Caudate nucleus (tissue), 63 donors: ENCODE measurements at places on chromosomes 6 and 20.

GRCh38 chr6:4280707-4281106, 145.3 kb upstream of the ECI2 start:
- DNase-seq, result no peak

GRCh38 chr20:8853805-8854338, 215.0 kb upstream of the PLCB4 start:
- no peak for DNase-seq

- DNase-seq, result no peak
These were observed 301.4 kb upstream of the TBX18 start for GRCh38 chr6:85065831-85066230.

GRCh38 chr6:119043783-119044182, 34.7 kb downstream of the FAM184A start:
- no peak for DNase-seq

- DNase-seq, result no peak
These were observed 99.0 kb downstream of the CAP2 start for GRCh38 chr6:17492350-17492749.

DNA sequence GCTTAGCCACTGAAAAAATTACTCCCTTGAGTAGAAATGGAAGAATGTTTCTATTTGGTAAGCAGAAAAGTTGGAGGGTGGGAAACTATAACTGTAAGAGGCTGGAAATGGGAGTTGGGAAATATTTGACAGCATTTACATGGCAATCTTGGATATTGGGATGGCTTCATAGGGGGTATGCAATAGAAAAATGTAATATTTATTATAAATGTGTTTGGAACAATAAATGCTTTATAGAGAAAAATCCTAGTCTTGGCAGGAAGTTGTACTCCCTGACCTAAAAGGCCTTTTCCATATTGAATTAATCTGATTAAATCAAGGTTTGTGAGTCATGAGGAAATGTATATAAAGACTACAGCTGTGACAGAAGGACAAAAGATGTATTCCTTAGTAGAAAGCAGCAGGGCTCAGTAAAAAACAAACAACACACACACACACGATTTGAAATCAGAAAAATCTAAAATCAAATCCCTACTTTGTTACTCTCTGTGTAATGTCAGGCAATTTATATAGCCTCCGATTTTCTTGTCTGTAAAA, 272.3 kb downstream of the CD109 start:
- no peak for DNase-seq

GRCh38 chr6:18674346-18674745, 287.2 kb downstream of the RNF144B start:
- DNase-seq, result no peak

DNA sequence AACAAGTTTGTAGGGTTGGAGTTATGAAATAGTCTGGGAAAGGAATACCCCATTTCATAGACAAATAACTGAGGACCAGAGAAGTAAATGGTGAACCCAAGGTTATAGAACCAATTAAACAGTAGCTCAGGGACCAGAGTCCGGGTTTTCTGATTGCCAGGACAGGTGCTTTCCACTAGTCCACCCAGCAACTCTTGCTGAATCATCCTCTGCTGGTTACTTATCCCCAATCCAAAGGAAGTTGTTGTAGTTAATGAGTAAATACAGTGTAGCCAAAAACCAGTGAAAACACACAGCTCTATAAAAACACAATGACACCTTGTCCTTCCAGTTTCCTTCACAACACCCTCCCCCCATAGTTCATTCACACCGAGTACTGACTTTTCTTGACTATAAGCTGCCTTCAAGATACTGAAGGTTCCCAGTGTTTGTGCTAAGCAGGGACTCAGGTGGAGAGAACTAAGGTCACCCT, 766 bp upstream of the TINAG start:
- no peak for DNase-seq

- DNase-seq, result no peak
These were observed 115.3 kb upstream of the EDN1 start for GRCh38 chr6:12174878-12175277.

DNA sequence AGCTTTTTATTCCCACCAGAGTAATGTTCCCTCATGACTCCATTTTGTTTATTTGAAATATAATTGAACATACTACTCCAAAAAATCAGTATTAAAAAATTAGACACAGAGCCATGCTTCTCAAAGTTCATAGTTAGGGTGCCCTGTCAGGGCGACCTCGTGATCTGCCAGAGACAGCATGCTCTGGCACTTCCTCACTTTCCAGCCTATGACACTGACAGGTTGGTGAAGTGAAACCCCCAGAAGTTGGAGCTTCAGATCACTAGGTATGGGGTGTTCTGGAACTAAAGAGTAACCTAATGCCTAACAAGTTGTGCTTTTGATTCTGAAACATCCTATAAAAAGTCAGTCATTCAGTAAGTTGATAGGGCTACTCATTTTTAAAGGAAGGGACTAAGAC, 93.0 kb downstream of the TBC1D7 start:
- DNase-seq, result no peak

DNA sequence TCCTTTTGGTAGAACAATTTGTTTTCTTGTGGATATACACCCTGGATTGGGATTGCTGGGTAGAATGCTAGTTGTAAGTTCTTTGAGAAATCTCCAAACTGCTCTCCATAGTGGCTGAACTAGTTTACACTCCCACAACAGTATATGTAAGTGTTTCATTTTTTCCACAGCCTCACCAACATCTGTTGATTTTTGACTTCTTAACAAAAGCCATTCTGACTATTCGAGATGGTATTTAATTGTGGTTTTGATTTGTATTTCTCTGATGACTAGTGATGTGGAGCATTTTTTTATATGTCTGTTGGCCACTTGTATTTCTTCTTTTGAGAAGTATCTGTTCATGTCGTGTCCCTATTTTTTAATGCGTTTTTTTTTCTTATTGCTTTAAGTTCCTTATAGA, 444.1 kb downstream of the CBLN4 start:
- no peak for DNase-seq

DNA sequence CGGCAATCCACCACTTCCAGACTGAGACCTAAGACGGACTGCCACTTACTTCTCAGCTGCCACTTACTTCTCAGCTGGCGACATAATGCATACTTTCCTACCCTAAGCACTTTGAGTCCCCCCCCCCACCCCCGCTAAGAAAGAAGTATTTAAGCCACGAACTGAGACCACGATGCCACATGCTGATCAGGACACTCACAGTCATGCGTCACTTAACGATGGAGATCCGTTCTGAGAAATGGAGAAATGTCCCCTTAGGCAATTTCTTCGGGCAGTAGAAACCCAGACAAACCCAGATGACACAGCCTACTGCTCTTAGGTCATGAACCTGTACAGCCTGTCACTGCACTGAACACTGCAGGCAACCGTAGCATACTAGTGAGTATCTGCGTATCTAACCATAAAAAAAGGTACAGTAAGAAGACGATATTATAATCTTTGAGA, 690 bp downstream of the IFNGR1 start:
- DNase-seq, result no peak

GRCh38 chr6:166500246-166500645, 86.2 kb downstream of the RAMACL start:
- peak; percentile 52 for DNase-seq

DNA sequence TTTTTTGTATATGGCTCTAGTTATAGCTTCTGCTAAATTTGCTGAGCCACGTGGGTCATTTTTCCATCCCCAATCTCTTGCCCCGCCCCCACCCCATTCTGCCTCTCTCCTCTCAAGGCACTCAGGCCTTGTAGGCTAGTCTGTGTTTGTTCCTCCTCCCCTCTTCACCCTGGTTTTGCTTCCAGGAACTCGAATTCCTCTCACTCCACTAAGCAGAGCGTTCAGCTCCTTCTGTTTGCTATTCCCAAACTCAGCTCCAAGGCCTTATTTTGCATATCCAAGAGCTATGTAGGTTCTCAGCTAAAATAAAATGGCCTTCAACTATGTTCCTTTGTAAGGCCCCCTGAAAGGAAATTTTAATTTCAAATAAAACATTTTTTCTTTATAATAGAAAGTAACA, 1293.7 kb downstream of the EPHA7 start:
- no peak for DNase-seq

GRCh38 chr20:23142162-23143050, 56.3 kb upstream of the CD93 start:
- no peak for DNase-seq

DNA sequence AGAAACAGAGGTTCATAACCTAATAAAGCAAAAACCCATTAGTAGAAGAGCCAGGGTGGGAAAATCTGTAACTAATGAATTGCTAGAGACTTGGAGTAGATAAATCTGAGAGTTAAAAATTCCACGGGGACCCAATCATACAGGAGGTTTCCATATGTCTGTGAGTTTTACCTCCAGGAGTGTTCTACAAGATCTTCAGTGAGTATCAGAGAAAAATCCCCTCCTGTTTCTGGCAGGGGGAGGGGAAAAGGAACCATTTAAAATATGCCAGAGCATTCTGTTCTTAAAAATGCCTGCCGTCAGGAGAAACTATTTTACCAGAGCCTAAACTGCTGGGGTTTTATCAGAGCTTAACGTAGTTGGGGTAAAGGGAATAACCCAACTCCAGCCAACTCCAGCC, 54.0 kb upstream of the PLN start:
- no peak for DNase-seq

DNA sequence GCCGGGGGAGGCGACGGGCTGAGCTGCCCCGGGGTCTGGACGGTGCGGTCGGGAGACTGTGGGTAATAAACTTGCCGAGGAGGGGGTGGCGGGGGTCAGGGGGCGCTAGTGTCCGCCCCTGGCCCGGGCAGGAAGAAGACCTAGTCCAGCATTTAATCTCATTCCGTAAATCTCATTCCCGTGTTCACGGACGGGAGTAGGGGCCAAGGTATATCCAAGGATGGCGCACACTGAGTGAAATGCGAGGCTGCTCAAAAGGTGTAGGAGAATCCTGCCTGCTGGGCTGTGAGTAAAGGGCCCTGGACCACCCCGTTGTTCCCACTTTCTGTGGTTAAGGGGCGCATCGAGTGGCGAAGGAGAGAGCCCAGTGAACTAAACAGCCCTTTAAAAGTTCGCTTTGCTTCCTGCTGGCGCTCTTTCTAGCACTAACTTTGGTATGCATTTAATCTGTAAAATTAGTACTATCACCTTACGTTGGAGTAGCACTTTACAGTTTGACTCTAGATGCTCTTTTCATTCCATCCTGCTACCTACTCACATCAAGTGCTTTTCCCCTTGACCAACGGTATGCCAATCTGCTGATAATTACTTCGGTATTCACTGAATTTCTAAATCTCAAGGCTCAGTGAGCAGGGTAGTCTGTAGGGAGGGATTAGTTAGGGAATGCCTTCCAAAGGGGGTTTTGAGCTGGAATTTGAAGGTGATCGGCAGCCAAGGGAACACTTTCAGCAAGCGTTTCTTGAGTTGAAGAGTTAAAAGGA, 730 bp downstream of the PARD6B start:
- no peak for DNase-seq

DNA sequence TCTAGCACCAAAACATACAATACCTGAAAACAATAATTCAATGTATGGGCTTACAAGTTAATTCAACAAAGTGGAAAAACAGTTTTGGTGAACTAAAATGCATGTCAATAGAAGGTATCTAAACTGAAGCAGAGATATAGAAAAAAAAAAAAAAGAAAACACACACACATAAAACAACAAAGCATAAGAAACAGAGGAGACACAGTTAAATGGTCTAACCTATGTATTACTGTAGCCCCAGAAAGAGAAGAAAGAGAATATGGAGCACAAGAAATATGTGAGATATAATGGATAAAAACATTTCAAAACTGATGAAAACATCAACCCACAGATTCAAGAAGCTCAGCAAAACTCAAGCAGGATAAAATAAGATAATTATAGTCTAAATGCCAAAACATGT, 118.7 kb downstream of the MAP3K5 start:
- no peak for DNase-seq

GRCh38 chr6:159608961-159609651, 83.9 kb downstream of the SOD2 start:
- no peak for DNase-seq

- no peak for DNase-seq
These were observed 52.2 kb downstream of the MARCKS start for GRCh38 chr6:113909224-113909856.

- DNase-seq, result no peak
These were observed 57.4 kb downstream of the PREP start for GRCh38 chr6:105345506-105345905.

GRCh38 chr6:74041420-74041819, 345.4 kb downstream of the CD109 start:
- DNase-seq, result no peak

DNA sequence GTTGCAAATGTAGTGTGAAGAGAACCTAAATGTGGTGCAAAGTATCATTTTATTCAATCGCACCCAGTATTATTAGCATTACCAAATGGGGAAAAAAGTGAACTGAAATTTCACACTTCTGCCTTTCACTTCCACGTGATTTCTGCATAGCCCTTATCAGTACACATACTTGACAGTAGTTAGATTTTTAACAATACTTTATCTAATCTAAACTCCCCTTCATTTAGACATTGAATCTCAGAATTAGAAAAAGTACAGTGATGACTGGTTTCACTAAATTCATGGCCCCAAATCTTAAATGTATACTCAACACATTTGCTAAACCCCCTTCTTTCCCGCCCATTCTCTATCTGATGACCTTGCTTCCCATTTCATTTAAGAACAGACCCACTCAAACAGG, 14.3 kb downstream of the STX7 start:
- no peak for DNase-seq

- DNase-seq, result no peak
These were observed 191.0 kb downstream of the TPBG start for GRCh38 chr6:82554666-82555065.

- DNase-seq, result no peak
These were observed 162.0 kb upstream of the RNF217 start for GRCh38 chr6:124800222-124800621.
